ENCODE measurements at places on chromosomes 4 and X. TPM values are rescaled to one million over a fixed set of nuclear protein-coding genes. Genes with fewer than 3 reads are reported as not detected.

MRFAP1 gene
- polyA plus RNA-seq: 170 TPM

DNA sequence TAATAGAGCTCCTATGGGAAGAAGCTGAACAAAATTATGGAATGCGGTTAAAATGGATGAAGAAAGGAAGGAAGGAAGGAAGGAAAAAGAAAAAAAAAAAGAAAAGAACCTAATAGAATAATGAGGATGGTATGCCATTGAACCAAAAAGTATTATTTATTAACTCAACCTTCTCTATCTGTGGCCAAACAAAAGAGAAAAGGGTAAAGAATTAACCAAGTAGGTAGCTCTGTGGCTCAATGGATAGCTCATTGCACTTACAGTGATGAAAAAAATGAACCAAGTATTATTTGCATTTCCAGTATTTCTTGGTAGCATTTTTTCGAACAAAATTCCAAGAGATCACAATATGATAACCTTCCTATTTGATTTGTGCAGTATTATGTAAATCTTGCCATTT lies 56.9 kb upstream of the SLC39A8 start:
- no peak for DNase-seq

NXF3 gene
- not detected for polyA plus RNA-seq

PNMA5 gene
- polyA plus RNA-seq: not detected

DNA sequence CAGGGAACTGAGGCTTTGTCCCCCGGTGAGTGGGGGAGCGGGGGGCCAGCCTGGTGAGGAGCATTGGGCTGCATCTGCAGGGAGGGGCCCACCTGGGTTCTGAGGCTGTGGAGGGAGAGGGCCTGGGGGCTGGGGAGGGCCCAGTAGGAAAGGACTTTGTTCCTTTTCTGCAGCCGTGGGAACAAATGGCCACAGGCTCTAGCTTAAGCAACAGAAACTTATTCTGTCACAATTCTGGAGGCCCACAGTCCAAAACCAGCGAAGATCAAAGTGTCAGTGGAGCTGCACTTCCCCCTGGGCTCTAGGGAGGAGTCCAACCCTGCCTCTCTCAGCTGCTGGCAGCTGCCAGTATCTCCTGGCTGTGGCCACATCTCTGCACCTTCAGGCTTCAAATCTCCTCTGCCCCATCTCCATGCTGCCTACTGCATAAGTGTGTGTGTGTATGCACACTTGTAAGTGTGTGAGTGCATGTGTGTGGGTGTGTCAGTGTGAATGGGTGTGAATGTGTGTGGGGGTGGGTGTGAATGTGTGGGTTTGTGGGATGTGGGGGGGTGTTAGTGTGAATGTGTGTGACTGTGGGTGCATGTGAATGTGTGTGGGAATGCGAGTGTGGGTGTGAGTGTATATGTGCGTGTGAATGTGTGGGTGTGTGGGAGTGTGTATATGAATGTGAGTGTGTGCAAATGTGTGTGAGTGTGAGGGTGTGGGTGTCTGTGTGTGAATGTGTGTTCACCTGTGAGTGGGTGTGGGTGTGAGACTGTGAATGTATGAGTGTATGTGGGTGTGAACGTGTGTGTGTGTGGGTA lies 204.5 kb upstream of the PSAPL1 start:
- DNase-seq: no peak

DNA sequence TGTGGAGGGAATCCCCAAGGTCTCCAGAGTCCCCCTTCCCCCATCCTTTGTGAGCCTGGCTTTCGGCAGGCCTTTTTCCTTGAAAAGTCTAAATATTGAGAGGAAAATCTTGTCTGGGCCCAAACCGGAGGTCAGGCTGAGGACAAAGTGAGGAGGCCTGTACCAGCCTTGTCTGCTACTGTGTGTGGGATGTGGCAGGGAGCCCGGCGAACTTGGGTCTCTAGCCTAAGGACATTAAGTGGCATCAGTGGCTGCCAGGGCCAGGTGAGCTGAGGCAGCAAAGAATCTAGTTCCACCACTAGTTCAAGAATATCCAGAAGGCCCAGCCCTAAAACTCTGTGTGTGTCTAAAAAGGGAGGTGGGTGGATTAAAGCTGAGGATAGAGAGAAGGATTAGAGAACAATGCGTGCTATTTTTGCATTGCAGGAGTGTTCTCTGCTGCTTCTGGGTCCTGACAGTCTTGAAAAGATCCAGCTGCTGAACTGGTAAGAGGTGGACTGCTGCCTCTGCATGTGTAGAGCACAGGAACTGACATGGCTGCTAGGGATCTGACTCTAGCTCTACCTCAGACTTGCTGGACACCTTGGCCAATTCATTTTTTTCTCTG lies 1.2 kb upstream of the AMER1 start:
- DNase-seq: no peak

- no peak for DNase-seq
Measured at GRCh38 chr4:162282684-162283083, 118.9 kb upstream of the FSTL5 start.

DNA sequence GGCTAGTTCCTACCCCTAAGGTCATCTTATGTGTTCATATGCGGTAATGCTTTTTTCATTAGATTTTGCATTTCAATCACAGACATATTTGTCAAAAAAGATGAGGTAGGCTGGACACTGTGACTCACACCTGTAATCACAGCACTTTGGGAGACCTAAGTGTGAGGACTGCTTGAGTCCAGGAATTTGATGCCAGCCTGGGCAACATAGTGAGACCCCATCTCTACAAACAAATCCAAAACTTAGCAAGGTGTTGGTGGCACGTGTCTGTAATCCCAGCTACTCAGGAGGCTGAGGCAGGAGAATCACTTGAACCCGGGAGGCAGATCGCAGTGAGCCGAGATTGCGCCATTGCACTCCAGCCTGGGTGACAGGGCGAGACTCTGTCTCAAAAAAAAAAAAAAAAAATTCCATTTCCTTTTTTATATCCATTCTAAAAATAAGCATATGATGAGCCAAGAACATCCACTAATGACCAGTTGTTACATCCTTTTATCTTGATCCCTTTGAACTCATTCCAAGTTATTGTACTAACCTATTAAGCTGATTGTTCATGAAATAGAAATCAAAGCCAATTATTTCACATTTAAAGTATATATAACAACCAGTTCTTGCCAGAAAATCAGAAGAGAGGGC lies 23.4 kb downstream of the PGAM4 start:
- DNase-seq: no peak

DNA sequence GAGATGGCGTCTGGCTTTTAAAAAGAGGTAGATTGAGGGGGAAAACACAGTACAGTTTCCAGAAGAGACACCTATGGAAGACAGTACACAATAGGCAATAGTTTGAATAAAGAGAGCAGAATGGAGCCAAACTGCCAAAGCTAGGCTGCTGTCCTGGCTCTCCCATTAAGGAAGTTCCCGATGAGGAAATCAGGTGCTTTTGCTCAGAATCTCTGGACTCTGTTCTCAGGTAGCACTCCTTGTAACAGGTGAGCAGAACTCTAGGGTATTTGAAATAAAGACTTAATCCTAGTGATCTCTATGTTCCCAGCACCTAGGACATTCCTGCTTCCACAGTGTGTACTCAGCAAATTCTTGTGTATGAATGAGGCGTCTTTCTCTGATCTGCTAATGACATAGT lies 1.6 kb downstream of the EGF start:
- no peak for DNase-seq

- DNase-seq: peak; percentile 34
Measured at GRCh38 chrX:78658845-78659744, at the start of gene RTL3. RTL3 (minus strand) TSS chrX:78659328; CDS start chrX:78658420, 908 bp downstream.

DNA sequence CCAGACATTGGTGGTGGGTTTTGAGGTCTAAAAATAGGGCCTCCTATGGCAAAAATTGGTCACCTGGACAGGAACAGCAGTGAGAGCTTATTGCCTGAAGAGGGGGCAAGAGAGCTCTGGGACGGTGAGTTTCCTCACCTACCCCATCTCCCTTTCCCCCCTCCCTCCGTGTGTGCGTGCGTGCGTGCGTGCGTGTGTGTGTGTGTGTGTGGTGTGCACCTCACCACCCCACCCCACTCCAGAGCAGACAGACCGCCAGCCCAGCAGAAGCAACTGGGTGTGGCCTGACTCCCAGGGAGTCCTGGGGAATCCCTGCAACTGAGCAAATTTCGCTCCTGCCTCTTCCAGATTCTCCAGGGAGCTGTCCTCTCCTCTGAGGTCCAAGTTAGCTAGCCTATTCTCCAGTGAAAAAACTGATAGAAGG lies 44.7 kb downstream of the PRPS1 start:
- DNase-seq: peak; percentile 60

DNA sequence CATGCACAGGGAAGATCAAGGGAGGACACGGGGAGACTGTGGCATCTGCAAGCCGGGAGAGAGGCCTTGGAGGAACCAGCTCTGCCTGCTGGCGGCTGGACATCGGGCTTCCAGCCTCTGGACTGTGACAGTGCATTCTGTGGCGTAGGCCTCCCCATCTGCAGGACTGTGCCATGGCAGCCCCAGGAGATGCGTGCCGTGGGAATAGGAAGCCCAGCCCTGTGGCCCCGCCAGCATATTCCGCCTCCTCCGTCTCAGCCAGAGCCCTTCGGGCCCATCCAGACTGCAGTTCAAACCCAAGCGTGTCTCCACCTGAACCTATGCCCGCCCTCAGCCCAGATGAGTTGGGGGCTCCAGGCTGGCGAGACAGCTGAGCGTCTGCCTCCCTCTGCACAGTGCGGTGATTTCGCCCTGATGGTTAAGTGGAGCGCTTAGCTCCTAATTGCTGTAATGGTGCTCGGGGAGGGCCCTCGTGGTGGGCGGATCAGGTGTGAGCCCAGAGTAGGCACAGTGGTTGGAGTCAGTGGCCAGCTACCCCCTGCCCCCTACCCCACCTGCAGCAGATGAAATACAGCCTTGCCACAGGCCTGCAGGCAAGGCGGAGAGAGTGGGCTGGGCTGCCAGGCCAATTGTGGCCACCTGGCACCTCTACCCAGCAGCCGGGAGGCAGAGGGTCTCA lies 133.9 kb downstream of the HMX1 start:
- DNase-seq: no peak

GRCh38 chr4:169723207-169723965 lies 34.4 kb downstream of the HPF1 start:
- peak; percentile 31 for DNase-seq

PAGE4 gene
- polyA plus RNA-seq: not detected

GRCh38 chr4:71941001-71941400 lies 90.8 kb upstream of the NPFFR2 start:
- peak; percentile 10 for DNase-seq

CYLC1 gene
- not detected for polyA plus RNA-seq

GRCh38 chr4:37971202-37971601 lies 11.0 kb downstream of the PTTG2 start:
- no peak for DNase-seq

GRCh38 chr4:114026447-114026846 lies 47.0 kb upstream of the ARSJ start:
- DNase-seq: no peak

GRCh38 chr4:128780688-128781087 lies 28.8 kb upstream of the JADE1 start:
- DNase-seq: no peak

EGF gene
- polyA plus RNA-seq: not detected

DNA sequence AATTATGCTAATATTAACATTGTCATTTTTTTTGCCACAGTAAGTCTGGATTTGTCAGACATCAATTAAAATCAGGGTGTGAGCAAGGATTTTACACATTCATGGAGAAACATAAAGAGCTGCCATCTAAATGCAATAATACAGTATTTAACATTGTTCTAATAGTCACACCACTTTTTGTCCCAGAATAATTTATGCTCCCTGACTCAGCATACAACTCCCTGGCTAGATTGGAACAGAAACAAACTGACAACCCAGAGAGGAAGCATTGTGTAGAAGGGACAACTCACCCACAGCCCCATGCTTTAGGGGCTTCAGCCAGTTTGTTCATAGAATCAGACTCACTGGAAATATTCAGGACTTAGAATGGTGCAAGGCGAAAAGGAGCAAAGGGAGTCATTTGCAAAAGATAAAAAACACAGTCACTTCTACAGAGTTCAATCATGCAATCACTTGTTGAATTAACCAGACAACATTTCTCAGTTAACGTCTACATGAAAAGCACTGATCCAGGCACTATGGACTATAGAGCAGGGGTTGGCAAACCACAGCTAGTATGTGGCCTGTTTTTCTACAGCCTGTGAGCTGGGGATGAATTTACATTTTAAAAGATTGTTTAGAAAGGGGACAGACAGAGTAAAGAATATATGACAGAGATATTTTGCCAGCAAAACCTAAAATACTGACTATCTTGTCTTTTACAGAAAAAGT lies 26.4 kb upstream of the SEC24B start:
- no peak for DNase-seq

DNA sequence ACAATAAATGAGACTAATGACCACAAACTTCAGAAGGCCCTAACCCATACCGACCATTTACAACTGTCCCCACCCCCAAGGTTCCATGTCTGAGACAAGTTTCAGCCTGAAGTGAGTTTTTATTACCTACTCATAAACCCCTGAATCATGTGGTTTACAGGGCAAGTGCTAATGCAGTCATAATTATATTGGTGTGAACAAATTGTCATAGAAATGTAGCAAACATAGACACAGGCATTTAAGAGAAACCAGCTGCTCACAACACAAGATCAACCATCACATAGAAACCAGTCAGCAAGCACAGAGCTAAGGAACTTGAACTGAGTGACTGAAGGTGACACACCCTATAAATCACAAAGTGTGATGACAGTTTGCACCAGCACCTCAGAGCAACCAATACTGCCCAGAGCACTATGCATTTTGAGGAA lies 173.8 kb upstream of the MID1 start:
- no peak for DNase-seq

DNA sequence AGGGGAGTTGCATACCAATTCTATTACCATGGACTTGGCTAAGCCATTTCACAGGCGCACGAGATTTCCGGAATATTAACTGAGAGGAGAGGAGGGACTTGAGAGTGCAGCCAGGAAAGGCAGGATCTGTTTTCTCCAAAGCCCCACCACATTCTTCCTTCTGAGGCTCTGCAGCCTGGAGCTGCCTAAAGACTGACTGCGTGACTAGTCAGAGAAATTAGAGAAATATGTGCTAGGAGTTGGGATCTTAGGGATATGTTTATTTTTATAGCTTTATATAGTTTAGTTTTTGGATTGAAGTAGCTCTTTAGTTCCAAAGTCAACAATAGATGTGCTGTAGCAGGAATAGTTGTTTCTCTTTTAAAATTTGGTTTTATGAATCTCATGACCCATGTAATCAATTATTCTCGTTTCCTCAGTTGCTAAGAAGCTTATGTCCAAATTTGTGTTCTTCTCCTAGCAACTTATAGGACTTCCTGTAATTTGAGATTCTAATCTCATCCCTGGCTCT lies 300.1 kb upstream of the DDX53 start:
- DNase-seq: peak; percentile 78

SNCA gene
- polyA plus RNA-seq: 67.0 TPM

GAGE12J gene
- not detected for polyA plus RNA-seq

DNA sequence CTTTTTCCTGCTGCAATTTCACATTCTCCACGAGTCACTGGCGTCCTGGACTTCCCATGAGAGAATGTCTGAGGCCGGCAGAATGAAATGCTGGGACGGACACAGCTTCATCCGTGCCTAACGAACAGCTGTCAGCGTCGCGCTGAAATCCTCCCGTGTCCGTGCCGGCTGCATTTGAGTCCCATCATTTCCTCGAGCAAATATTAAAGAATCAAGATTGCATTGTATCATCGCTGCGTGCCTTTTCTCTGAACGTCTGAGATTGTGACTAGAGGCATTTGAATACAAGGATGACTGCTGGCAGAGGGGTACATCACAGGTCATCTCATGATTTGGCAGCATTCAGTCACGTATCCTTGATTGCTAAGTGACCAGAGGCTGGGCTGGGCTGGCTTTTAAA lies 279.9 kb downstream of the ASMT start:
- no peak for DNase-seq
